Erythroblast (primary cell): ENCODE measurements at places on chromosomes 12 and 14.

GRCh38 chr14:97219431-97220017 lies 422.3 kb downstream of the VRK1 start:
- DNase-seq, result no peak

DNA sequence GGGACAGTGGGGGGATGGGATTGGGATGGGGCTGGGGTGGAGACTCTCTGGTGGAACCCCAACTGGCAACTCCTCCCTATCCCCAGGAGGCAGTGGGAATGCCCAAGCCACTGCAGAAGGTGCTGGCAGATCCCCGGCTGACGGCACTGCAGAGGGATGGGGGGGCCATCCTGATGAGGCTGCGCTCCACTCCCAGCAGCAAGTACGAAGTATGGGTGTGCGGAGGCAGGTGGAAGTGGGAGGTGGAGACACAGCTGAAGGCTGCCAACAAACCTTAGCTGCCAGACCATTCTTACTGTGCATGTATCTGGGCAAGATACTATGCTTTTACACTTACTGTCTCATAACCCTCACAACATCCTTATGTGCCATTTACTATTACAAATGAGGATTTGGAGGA lies 8.2 kb downstream of the ARHGEF40 start:
- DNase-seq, result no peak

- no peak for DNase-seq
Measured at GRCh38 chr12:47946413-47947323, 16.7 kb upstream of the TMEM106C start.

- DNase-seq, result no peak
Measured at GRCh38 chr14:43087666-43088065, 1419.4 kb downstream of the FSCB start.

DNA sequence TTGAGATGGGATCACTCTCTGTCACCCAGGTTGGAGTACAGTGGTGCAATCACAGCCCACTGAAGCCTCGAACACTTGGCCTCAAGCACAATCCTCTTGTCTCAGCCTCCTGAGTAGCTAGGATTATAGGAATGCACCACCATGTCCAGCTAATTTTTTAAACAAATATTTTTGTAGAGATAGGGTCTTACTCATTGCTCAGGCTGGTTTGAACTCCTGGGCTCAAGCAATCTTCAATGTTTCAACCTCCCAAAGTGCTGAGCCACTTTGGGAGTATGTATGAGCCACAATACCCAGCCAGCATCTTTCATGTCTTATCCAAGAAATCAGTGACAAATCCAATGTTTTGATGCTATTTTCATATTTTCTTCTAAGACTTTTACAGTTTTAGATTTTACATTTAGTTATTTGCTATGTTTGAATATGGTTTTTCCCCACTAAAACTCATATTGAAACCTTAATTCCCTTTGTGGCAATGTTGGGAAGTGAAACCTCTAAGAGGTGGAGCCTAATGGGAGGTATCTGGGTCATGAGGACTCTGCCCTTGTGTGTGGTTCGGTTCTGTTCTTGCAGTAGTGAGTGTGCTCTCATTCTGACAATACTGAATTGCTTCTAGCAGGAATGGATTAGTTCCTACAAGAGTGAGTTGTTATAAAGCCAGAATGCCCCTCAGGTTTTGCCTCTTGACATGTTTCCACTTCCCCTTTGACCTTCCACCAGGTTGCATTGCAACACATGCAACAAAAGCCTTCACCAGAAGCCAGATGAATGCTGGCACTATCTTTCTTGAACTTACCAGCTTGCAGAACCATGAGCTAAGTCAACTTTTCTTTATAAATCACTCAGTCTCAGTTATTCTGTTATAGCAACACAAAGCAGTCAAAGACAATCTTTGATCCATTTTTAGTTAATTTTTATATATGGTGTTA lies 80.8 kb upstream of the AMIGO2 start:
- no peak for DNase-seq

DNA sequence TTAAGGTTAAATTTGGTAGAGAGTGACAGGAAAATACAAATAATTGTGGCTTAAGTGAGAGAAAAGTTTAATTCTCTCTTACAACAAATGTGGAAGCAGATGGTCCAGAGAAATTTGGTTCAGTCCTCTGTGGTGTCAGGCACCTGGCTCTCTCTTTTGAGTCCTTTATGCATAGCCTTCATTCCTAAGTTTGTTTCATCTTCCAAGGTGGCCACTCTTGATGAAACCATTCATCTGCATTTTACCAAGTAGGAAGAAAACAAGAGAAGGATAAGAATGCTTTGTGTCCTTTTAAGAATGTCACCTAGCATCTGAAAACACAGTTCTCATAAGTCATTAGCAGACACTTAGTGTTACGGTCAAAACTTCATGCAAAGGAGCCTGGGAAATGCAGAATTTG lies 442.5 kb downstream of the CCER1 start:
- DNase-seq, result no peak

GRCh38 chr12:96244826-96245225 lies 50.7 kb downstream of the ELK3 start:
- no peak for DNase-seq

GRCh38 chr14:106459971-106460730 lies 933.8 kb downstream of the TMEM121 start:
- DNase-seq, result peak; percentile 10

GRCh38 chr12:13794706-13795105 lies 186.7 kb downstream of the GRIN2B start:
- no peak for DNase-seq

GRCh38 chr12:130791629-130792028 lies 47.4 kb downstream of the STX2 start:
- no peak for DNase-seq

- DNase-seq, result no peak
Measured at GRCh38 chr12:89369166-89369565, 16.9 kb upstream of the DUSP6 start.

DNA sequence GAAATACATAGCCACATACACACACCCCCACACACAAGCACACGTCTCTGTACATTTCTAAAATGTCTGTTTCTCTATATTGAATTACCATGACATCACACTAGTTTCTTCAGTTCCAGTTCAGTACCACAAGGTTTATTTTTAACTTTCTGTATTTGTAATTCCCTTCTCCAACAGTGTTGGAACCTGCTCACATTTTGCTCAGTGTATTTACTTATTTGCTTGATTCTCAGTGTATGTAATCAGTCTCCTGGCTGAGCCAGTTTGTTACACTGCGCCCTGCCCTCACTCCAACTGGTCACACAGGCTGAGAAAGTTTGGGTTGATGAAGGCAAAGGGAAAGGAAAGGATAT lies 67.1 kb downstream of the MON2 start:
- DNase-seq, result no peak

DNA sequence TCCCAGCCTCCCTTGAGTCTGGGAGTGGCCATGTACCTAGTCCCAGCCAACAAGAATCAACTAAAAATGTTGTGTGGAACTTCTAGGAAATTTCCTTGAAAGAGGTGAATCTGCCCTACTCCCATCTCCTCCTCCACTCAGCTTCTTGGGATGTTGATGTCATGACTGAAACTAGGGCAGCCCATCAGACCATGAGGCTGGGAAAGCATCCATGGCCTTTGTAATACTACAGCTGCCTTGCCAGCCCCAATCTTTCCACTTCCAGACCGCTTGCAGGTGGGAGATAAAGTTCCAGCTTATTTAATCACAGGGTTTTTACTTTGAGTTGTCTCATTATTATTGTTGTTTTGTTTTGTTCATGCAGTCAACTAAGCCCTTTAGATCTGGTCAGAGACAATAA lies 170.3 kb upstream of the LMNTD1 start:
- DNase-seq, result no peak

DNA sequence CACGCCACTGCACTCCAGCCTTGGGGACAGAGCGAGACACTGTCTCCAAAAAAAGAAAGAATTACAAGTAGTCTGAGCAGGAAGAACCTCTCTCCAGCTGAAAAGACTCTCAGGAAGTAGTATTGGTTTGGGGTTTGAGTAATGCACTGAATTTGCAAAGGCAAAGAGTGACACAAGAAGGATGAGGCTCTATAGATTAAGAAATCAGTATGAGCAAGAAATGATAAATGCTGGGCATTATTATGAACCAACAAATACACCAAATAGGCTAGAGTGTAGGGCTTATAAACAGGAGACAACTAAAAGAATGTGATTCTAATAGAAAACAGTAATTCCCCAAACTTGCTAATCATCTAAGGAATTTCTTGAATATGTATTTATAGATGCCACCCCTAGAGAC lies 2.6 kb upstream of the SLC35E3 start:
- no peak for DNase-seq

GRCh38 chr14:101017806-101018560 lies 114.5 kb upstream of the RTL1 start:
- no peak for DNase-seq
